Caudate nucleus (tissue), 63 donors: ENCODE measurements at places on chromosomes 7 and 10.

GRCh38 chr10:13633689-13634088 lies 46.9 kb downstream of the PRPF18 start:
- DNase-seq: no peak

DNA sequence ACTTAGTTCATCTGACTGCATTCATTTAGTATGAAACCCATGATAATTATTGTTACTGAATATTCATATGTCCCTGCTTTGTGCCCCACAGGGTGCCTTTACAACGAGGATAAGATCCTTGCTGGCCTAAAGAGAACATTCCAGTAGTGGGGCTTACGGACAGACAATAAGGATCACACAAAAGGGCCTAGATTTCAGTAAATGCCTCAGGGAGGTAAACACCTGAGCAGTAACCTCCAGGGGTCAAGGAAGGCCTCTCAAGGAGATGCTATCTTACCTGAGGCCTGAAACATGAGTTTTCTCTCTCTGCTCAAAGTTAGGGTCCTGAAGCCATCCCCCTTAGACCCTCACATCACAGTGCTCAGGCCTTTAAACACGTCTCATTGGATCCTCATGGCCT lies 228.7 kb downstream of the TCF7L2 start:
- DNase-seq: no peak

GRCh38 chr7:76037310-76037709 lies 10.5 kb downstream of the STYXL1 start:
- no peak for DNase-seq

DNA sequence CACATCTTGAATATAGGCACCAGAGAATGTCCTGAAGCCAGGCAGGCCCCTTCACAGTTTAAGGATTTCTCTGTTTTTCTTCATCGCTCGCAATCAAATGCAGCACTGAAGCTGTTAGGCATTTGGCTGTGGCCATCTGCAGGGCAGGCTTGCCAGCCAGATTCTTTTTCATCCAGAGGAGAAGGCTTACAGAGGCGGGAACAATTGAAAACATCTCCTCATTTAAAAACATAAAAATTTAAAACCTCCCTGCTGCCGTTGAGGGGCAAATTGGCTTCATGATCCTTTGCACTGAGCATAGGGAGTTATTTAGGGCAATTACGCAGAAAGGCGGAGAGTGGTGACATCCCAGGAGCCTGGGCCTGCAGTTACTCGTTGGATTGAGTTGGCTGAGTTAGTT lies 500.0 kb downstream of the TYW1 start:
- no peak for DNase-seq

DNA sequence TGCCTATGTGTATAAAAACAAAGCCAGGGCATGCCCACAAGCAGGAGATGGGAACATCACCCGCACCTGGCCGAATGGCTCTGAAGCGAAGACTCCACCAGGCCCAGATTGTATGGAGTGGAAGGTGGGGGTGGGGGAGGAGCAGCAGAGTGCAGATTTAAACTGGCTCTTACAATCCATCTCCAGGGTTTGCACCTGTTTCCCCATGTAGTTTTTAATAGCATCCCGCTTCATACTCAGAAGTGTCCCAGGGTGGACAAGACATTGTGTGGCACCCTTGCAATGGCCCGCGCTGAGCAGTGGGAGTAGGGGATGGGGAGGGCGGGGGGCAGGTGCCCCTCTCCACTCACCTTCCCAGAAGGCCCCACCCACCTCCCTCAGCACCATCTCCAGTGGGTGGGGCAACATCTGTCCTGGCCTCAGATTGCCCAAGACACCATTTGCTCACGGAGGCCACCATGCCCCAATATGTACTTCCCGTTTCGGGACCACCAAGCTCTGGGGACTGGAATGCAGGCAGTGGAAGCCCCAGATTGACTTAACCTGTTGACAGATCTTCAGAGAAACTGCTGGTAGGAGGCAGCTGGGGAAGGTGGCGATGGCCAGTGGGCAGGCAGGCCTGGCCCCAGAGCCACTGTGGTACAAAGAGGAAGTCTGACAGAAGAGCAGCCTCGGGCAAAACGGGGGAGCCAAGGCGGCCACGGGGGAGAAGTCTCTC lies 23.0 kb downstream of the VSIR start:
- DNase-seq: no peak

DNA sequence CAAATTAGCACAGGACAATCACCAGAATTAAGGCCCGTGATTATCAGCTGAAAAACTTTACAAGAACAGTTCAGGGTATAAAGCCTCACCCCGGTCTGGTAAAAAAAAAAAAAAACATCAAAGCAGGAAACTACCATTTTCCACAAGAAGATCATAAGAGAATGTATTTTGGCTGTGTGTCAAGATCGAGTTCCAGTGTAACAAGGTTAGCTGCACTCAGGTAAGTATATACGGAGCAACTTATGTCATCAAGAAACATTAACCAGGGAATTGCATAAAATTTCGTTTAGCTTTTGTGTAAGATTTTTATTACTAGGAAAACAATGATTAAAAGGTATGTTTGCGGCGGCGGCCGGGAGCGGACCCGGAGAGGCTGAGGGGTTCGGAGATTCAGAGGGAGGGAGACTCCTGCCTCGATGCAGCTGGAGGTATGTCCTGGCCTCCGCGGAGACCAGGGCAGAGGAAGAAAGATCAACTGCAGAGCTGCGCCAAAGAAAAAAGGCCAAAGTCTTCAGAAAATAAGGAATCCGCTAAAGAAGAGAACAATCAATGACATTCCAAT lies 533.8 kb upstream of the CNTNAP2 start:
- DNase-seq: no peak

DNA sequence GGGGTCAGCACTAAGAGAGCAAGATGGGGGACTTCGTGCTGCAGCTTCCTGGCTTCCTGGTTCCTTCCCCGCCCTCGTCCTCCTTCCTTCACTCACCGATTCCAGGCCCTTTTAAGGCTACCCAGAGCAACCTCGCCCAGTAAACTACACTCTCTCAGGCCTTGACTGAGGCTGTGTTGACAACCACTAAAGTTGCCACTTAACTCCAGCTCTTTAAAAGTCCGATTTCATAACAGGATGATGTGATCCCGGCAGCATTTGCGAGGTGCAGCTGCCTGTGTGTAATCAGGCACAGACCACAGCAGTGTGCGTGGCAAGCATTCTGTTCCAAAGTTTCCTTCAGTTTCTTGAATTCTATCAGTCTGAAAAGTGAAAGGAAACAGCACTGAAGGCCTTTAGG lies 110.6 kb downstream of the RAB11FIP2 start:
- DNase-seq: no peak

GRCh38 chr7:17185690-17186070 lies 112.8 kb upstream of the AHR start:
- no peak for DNase-seq

DNA sequence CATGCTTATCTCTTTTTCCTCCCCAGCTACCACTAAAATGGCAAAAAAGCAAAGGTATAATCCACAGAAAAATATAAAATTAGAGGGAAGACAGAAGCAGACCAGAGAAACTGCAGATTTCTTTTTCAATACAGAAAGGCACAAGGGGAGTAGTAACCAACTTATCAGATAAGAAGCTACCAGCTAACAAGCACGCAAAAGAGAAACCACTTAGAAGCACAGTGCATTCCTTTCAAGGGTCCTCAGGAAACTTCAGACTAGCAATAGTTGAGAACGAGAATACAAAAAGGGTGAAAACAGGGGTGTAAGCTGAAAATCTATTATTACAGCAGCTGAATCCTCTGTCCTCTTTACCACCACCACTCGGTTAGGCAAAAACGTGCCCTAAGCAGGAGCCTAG lies 9.9 kb upstream of the OR2A5 start:
- DNase-seq: no peak

- DNase-seq: peak; percentile 58
These were observed 3.2 kb upstream of the MRPS24 start for GRCh38 chr7:43872406-43873110.

GRCh38 chr10:98555021-98555619 lies 108.4 kb upstream of the HPS1 start:
- no peak for DNase-seq

DNA sequence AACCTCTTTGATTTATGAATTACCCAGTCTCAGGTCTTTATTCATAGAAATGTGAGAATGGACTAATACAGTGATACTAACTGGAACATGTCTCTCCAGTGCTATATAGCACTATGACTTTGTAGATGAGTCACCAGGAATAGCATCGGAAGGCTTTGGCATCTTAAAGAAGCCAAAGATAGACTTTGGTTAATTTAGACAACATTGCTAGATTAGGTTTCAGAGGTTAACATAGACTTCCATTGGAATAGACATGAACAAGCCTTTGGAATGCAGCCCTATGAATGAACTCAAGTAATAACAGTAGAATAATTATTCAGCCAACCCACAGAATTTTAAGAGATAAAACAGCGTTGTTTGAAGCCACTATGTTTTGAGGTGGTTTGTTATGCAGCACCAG lies 169.2 kb downstream of the HGF start:
- no peak for DNase-seq

- DNase-seq: no peak
These were observed 290.9 kb downstream of the CRPPA start for GRCh38 chr7:16130111-16131110.

DNA sequence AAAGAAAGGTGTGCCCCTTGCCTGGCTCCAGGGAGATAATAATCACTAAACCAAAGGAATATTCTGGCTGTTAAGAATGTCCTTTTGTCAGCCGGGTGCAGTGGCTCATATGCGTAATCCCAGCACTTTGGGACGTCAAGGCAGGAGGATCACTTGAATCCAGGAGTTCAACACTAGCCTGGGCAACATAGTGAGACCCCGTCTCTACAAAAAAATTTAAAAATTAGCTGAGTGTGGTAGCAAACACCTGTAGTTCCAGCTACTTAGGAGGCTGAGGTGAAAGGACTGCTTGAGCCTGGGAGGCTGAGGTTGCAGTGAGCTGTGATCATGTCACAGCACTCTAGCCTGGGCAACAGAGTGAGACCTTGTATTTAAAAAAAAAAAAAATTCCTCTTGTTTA lies 74.1 kb downstream of the HERC4 start:
- no peak for DNase-seq

GRCh38 chr7:70390251-70390650 lies 741.7 kb upstream of the GALNT17 start:
- DNase-seq: no peak

DNA sequence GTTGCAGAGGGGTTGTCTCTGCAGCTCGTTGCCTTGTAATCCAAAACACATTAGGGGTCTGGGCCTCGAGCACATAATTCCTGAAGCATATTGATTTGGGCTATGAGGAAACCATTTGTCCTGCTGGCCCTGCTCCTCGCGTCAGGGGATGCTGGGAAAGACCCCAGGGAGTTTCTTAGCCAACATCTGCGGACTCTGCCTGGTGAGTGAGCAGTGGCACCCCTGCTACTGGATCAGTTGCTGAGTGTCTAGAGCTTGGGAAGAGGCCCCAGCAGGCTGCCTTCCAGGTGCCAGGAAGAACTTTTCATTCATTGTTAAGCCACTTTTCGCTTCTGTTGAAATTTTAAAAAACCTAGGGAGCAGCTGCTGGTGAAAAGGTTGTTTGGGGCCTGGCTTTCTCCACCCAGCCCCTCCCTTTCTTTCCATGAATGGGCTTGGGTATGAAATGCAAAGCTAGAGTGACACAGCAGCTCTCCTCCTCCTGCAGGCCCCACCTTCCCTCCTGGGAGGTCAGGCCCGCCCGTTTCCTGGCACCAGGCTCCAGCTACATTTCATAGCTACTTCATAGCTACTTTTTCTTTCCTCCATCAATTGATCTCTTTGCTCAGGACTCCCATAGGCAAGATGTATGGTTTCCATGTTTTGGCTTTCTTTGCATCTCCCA lies 26.8 kb downstream of the TACR2 start:
- no peak for DNase-seq

DNA sequence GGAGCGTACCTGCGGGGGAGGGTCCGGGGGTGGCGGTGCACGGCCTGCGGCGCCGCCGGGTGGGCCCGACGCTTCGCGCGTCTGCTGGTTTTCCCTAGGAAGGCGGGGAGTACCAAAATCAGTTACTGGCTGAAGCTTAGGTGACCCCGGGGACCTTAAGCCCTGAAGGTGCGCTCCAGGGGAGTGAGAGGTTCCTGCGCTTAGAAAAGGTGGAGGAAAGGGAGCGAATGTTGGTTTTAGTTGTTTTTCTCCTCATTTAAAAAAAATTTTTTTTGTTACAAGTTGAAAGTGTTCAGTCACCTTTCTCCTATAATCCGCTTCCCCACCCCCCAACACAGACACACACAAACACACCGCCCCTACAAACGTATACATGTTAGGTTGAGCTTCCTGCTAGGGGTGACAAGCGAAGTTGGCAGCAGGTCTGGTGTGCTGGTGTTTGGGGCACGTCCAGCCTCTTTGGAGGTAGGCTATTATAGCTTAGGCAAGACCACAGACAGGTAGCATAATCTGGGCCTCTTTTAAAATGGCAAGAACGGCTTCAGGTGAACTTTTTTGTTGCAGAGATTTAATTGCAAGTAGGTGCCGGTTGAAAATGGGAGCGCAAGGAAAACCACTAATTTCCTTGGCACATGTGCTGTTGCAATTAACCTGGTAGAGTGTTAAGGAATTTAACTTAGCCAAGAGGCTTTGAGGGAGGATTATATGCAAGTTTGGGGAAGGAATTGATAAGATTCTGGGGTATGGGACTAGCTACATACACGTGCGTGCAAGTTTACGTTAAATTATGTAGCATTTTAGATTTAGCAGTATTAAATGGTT lies 945 bp downstream of the ADD3 start:
- no peak for DNase-seq

GRCh38 chr7:76149847-76150691 lies 51.6 kb upstream of the SRRM3 start:
- DNase-seq: no peak

DNA sequence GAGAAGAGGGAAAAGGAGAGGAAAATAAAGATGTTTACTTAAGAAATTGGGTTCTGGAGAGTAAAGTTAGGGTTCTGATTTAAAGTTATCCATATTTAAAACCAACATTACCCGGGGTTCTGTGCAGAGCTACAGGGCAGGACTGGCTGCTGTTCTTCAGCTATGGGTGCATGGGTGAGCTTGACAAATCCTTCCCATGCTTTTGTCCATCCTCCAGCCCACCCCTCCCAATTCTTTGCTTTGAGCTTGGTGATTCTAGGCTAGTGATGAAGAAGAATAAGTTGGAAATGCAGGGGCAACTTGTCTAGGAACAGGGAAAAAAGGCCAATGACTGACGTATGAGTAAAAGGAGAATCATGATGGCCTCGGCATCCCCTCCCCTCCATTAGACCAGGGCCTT lies 636.0 kb downstream of the LRMDA start:
- no peak for DNase-seq

DNA sequence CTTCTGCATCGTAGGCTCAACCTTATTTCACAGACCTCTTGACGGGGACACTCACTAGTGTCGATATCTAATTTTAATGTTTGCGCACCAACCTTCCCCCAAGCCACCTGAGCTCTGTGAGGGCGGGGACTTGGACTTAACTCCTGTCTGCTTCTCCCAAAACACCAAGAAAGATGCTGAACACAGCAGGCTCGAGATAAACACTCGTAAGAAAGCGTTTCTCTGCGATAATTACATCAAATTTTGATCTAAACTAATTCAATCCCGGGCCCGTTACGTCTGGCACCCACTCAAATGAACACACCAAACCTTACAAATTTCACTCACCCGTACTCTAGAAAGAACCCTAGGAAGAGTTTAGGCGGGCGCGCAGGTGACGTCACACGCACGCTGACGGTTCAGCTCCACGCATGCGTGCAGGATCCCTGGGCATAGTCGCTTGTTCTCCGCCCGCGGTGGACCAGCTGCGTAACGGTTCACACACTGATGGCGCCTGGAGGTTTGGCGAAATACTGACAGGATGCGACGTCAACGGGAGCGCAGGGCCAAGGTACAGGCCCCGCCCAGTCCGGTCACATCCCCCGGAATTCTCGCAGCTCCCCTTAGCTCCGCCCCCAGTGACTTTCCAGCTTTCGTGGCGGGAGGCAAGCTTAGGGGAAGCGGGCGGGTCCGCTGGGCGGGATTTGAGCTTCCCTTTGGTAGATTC lies at the start of gene POT1:
POT1 (minus strand) TSS at position 359 of the 706 bp plus-strand sequence. CDS start 32,652 bp downstream, outside the sequence.
- DNase-seq: peak; percentile 98

- DNase-seq: no peak
These were observed 13.7 kb downstream of the AGR2 start for GRCh38 chr7:16791071-16791470.
